NCI-H82 (cell line): ENCODE measurements at places on chromosomes 6 and 20.

GRCh38 chr6:124753001-124753400 lies 209.2 kb upstream of the RNF217 start:
- DNase-seq: no peak

DNA sequence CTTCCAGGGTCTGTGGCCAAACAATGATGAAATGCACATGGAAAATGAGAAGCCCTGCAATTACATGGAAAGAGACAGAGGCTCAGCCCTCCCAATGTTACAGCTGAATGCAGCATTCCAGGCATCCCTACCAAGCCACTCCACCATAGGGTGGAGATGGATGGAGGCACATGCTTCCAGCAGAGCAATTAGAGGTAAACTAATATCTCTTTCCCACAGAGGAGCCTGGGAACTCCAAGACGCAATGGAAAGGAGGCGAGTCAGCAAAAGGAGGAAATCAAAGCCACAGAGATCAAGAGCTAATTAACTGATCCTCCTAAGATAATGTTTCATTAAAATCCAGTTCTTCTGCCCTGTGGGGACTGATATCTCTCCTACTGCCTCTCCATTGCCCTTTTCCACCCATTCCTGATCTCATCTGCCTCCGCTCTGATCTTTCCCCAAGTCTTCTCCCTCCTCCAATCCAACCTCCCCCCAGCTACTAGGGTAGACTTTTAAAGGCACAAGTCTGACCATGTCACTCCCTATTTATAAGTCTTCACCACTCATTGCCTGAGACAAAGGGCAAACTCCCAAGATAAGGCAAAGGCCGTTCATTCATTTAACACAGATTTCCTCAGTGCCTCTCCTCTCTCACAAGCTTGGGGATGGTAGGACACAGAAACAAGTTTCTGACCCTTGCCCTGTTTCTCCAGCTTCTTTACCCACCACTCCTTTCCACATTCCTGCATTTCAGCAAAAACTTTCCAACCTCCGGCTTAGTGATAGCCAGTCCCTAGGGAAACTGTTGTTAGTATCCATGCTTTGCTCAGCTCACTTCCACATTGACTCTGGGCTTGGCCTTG lies 14.3 kb upstream of the KCNB1 start:
- DNase-seq: no peak

- DNase-seq: no peak
Observed at GRCh38 chr6:158207422-158207788, 39.3 kb downstream of the GTF2H5 start.

DNA sequence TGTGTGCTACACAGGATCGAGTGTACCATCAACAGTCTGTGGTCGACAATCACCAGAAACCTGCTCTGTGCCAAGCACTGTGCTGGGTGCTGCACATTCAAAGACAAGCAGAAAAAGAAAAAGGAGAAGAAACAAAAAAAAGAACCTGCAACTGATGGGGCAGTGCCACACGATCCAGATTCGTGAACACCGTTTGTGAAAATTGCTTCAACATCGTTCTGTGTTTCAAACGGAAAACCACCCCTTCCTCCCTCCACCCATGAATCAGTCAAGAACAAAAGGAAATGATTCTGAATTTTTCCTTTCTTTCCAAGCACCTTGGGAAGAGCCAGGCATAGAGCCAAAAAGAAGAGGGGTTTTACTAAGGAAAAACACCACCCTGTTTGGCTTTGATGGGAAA lies 129.2 kb upstream of the ARID1B start:
- DNase-seq: no peak

- DNase-seq: no peak
Observed at GRCh38 chr6:165769401-165769800, 106.4 kb upstream of the PDE10A start.

GRCh38 chr6:31175971-31176370 lies 5.5 kb upstream of the POU5F1 start:
- no peak for DNase-seq

DNA sequence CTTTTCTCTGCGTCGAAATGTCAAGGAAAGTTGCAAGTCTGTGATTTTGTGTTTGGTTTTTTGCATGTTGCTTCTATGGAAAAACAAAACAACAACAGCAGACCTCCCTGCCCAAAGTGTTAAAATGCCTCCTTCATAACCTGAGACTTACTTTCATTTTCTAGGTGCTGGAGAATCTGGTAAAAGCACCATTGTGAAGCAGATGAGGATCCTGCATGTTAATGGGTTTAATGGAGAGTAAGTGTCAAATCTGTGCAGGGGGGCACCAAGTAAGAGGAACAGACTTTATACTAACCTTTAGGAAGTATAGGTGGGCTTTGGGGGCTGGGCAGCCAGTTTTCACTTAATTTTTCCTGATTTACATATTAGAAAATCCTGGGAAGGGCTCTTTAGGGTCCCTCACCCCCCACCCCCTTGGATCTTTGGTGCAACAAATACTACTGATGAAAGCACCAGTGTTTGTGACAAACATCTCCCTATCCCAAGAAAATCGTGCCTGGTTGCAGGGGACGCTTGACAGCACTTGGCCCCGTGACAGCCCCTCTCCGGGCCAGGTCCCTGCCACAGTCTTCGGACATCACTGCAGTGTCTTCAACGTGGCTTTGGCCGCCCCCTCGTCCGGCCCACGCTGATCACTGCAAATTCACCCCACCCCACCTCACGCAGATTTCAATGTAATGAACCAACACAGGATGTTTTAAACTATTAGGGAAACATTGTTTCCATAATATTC lies 43.1 kb downstream of the GNAS start:
- no peak for DNase-seq

- DNase-seq: no peak
Observed at GRCh38 chr20:10280018-10280908, 61.6 kb downstream of the SNAP25 start.

- no peak for DNase-seq
Observed at GRCh38 chr6:165129086-165129485, 180.3 kb downstream of the C6orf118 start.

- DNase-seq: peak; percentile 30
Observed at GRCh38 chr6:9523462-9523861, 891.4 kb downstream of the TFAP2A start.

DNA sequence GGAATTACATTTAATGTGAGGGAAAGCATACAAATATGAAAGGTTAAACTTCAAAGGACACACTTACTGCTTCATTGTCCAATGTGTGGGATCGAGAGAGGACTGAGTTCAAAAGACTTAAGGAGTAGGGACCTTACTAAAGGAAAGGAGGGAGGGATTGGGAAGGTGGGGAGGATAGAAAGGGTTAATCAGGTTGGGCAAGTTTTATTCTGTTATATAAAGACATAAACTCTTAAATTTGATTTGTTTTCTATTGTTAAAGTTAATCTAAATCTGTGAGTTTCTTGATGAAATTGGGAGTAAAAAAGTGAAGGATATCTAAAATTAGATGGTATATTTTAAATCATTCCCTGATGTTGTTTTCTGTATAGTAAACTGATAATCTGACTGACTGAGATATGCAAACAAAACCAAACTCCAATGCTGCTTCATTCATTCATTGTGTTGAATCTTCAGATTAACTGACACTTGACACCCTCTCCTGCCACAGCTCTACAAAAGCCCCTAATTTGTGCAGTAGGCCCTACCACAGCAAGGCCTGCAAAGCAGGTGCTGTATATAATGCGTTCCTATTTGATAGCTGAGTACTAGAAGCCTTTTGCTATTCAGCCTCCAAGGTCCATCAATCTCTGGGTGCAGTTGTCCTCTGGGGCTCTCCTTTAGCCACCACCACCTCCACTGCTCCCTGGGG lies 1.3 kb upstream of the UBE2J1 start:
- peak; percentile 81 for DNase-seq

DNA sequence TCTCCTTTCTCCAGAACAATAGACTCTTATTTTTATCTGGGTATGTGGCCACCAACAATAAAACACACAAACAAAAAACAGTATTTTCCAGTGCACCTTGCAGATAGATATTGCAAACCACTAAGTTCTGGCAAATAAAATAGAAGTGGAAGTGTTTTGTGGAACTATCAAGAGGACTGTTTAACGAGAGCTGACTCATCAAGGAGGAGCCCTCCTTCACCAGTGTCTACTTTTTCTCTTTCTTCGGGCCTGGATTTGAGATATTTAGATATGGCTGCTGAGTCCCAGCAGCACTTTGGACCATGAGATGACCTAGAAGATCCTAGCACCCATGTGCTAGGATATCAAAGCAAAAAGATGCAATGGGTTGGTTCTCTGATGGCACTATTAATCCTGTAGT lies 154.7 kb downstream of the AIG1 start:
- DNase-seq: no peak

GRCh38 chr20:5657190-5657875 lies 92.9 kb upstream of the SHLD1 start:
- DNase-seq: no peak

DNA sequence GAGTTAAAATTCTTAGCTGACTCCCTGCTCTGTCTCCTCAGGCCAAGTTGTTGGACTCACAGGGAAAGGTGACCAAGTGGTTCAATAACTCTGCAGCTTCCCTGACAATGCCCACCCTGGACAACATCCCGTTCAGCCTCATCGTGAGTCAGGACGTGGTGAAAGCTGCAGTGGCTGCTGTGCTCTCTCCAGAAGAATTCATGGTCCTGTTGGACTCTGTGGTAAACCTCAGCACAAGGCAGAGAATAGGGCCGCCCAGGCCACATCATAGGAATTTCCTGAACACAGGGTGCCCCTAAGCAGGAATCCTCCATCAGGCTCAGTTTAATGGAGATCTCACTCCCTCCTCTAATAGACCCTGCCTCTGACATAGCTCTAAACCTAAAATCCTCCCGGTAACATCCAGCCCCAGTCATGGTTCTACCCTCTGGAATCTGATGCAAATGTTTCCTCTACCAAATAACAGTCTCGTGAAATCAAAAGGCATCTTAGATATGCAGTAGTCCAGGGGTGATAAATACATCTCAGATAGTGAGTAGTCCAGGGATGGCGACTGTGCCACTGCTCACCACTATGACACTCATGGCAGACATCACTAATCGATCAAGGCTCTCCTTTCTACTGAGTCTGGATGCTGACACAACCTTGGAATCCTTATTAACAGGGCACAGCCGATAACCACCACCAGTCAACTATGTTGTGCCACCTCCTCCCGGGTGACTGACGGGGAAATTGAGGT lies 18.3 kb downstream of the BPIFB1 start:
- no peak for DNase-seq

DNA sequence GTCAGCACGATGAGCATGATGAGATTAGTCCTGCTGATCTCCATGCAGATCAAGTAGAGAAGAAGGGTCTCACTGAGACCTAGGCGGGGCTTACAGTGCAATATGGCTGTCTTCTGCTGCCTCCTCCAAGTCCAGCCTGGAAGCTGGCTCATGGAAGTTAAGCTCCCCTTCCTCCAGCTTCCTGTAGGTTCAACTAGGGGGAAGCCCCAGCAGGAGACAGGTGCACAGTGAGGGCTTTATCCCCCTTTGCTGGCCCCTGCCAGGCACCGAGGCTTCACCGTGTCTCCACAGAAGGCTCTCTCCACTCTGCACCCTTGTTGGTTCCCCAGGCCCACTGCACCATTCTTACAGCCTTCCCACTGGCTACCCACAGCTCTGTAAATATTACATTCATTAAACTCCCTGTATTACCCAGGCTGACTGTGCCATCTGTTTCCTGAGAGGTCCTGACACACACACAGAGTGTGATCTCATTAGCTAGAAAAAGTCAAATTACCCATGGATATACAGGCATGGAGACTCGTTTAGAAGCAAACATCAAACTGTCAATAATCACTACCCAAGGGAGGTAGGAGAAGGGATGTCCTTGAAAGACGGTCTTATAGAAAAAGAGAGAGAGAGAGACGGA lies 90.4 kb downstream of the SLC2A10 start:
- peak; percentile 99 for DNase-seq

GRCh38 chr6:125107048-125107447 lies 46.5 kb upstream of the TPD52L1 start:
- DNase-seq: no peak

DNA sequence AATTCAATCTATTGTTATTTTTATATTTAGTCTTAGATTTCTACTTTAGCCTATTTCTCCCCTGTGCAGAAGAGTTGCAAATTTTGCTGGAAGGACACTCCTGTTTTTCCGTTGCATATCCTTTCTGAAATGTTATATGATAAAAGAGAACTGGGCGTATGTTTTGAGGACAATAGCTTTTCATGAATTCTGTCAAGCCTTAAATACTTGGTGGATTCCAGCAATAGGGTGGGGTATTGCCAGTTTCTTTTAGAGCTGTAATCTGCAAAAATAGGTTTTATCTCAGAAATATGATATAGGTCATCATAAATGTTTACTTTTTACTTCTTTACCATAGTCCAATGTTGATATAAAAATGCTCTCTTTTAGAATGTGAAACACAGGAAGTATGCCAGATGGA lies 42.0 kb downstream of the VTA1 start:
- DNase-seq: no peak

DNA sequence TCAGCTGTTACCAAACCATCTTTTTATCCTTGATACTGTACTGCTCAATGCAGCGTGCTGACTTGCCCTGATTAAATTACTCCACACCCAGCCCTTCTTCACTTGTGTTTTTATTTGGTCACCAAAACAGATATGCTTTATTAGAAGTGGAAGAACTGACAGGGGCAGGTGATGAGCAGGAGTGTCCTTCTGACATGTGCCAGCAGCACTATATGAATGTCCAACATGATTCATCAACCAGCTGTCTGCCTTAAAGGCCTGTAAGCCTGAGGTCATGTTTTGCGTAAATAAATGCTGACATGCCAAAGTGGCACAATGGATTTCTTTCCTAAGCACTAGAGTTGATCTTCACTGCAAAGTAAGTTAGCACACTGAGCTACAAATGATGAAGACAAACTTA lies 15.4 kb downstream of the POPDC3 start:
- DNase-seq: peak; percentile 35

GRCh38 chr6:38847497-38847896 lies 132.4 kb downstream of the DNAH8 start:
- DNase-seq: no peak

DNA sequence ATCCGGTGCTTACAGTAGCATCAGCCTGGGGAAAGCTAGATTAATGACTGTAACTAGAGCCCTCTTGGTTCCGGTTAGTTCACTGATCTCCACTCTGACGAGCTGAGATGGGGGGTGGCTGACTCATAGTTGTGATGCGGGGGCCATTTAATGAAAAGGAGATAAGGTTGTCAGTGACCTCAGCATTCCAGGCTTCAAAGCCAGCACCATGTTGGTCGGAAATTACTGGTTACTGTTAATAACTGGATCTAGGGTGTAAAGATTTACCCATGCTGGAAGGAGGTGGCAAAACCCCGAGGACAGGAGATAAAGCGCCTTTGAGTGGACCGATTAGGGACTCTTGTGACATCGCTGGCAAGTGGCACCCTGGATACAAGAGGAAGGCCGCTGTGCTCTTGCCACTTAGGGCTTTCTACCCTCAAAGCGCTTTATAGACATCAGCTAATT lies 21.1 kb downstream of the FOXC1 start:
- peak; percentile 47 for DNase-seq

DNA sequence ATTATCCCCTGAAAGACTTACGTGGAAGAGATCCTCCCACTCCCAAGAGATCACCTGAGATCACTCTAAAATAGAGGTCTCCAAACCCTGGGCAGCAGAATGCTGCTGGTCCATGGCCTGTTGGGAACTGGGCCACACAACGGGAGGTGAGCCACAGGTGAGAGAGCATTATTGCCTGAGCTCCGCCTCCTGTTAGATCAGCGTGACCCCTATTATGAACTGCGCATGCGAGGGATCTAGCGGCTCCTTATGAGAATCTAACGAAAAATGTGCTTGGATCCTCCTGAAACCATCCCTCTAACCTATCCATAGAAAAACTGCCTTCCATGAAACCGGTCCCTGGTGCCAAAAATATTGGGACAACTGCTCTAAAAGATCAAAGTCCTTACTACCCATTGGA lies 1057.4 kb downstream of the EPHA7 start:
- DNase-seq: no peak

GRCh38 chr6:54071821-54072340 lies 39.4 kb upstream of the MLIP start:
- DNase-seq: no peak
